H54 (cell line): ENCODE measurements at places on chromosomes 6 and 20.

- DNase-seq = no peak
These were observed 87.9 kb upstream of the CNKSR3 start for GRCh38 chr6:154598399-154598798.

GRCh38 chr6:104253236-104253635 lies 606.5 kb downstream of the HACE1 start:
- DNase-seq = no peak

GRCh38 chr6:13920552-13920951 lies 4.2 kb upstream of the RNF182 start:
- DNase-seq = no peak

DNA sequence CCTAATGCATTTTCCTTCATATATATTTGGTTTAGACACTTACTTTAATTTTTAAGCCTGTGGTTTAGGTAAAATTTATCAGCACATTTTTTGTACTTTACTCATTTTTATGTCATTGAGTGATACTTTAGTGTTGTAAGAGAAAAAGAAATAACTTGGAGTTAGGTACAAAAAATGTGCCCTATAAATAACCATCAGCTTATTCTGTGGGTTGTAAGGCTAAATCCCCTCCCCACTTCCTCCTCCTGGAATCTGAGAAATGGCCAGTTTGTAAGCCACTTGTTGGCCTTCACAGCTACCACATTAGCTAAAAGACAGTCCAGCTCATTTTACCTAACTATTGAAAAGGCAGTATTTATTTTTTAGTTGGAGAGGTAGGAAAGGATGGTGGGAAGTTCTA lies 576.3 kb downstream of the PKHD1 start:
- no peak for DNase-seq

DNA sequence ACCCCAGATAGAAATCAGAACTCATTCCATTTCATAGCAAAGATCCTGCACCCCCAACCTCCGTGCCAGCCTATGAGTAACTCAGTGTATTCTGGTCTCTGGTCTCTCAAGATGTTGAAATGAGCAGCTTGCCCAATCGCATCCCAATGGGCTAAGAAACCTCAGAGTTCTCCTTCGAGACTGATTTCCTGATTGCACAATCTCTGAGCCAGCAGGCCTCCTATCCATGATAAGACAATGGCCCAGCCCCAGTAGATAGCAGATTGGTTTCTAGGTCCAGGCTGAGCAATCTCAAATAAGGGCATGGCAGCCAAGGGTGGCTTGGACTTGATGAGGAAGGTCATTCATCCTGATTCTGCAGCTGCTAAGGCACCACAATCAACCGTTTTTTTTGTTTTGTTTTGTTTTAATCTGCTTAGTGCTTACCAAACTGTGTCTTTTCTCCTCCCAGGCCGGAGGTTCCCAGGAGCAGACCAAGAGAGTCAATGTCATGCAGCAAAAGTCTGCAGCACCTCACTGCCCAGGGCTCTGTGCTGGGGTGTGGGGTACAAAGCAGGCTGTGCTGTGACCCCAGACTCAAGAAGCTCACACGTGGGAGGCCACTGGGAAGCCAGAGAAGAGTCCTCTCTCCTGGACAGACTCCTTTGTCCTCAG lies 125.1 kb upstream of the NXT1 start:
- DNase-seq = no peak

DNA sequence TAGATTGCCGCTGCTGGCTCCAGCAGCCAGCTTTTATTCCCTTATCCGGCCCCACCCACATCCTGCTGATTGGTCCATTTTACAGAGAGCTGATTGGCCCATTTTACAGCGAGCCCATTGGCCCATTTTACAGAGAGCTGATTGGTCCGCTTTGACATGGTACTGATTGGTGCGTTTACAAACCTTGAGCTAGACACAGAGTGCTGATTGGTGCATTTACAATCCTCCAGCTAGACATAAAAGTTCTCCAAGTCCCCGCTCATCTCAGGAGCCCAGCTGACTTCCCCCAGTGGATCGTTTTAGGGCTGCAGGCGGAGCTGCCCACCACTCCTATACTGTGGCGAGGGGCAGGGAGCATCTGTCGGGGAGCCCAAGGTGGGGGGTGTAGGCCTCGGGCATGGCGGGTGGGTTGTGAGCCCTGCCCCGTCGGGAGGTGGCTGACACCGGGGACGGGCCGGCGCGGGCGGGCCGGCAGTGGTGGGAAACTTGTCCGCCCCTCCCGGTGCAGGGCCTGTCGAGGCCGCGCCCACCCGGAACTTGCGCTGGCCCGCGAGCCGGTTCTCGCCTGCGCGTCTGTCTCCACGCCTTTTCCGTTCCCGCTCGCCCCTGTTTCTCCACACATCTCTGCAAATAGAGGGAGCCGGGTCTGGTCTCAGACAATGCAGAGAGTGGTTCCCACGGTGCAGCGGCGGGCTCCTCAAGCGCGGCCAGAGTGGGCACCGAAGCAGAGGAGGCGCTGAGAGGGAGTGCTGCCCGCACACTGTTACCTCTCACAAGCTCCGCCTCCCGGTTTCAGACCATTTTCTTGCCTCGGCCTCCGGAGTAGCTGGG lies 86.1 kb upstream of the STMND1 start:
- DNase-seq = no peak

DNA sequence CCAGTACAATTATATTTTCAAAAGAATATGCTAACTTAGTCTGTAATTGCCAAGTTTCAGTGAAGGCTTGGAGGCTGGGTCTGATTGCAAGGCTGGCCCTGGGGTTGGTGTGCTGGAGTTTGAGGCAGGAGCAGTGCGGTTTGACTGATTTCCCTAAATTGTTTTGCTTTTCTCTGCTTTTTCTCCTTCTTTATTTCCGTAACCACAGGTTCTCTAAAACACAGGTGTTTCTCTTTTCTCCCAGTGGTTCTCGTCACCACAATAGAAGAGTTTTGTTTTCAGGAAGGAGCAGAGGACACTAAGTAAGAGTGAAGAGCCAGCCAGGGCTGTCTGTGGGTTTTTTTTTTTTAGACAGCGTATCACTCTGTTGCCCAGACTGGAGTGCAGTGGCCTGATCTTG lies 8.2 kb upstream of the SNX9 start:
- DNase-seq = no peak

- DNase-seq = no peak
These were observed 59.6 kb upstream of the EDN1 start for GRCh38 chr6:12230523-12230922.

DNA sequence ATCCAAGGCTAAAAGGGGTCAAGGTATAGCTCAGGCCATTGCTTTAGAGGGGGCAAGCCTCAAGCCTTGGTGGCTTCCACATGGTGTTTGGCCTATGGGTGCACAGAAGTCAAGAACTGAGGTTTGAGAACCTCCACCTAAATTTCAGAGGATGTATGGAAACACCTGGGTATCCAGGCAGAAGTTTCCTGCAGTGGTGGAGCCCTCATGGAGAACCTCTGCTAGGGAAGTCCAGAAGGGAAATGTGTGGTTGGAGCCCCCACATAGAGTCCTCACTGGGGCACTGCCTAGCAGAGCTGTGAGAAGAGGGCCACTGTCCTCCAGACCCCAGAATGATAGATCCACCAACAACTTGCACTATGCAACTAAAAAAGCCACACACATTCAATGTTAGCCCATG lies 678.7 kb upstream of the ADGRB3 start:
- DNase-seq = no peak
